ENCODE measurements at places on chromosomes 4 and X.

GRCh38 chrX:1453951-1454785 is 1.5 kb upstream of the ASMTL start:
- DNase-seq = peak; percentile 66

DNA sequence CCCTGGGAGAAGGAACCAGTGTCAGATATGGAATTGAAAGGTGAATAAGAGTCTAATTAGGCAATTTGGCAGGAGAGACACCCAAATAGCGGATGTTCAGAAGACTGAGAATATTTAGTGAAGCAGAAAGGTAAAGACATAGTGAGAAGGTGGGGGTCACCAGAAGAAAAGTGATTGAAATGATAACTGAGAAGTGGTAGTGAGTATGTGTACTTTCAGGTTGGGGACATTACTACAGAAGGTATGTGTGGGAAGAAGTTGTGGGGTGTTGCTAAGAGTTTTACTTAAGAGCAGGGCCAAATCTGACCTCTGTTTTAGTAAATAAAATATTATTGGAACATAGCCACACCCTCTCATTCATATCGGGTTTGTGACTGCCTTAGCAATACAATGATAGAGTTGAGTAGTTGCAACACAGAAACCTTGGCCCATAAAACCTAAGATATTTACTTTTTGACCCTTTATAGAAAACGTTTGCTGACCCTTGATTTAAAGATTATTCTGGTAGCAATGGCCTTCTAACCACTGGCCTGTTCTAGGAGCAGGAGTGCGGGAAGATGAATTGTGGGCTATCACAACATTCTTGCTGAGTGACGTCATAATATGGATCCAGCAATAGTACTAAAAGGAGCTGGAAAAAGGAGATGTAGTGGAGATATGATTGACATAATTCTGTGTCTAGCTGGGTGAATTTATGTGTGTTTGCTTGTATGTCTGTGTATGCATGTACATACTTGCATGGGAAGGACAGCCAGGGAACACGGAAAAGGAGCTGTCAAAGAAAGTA is 115.3 kb downstream of the HS3ST1 start:
- DNase-seq = no peak

DNA sequence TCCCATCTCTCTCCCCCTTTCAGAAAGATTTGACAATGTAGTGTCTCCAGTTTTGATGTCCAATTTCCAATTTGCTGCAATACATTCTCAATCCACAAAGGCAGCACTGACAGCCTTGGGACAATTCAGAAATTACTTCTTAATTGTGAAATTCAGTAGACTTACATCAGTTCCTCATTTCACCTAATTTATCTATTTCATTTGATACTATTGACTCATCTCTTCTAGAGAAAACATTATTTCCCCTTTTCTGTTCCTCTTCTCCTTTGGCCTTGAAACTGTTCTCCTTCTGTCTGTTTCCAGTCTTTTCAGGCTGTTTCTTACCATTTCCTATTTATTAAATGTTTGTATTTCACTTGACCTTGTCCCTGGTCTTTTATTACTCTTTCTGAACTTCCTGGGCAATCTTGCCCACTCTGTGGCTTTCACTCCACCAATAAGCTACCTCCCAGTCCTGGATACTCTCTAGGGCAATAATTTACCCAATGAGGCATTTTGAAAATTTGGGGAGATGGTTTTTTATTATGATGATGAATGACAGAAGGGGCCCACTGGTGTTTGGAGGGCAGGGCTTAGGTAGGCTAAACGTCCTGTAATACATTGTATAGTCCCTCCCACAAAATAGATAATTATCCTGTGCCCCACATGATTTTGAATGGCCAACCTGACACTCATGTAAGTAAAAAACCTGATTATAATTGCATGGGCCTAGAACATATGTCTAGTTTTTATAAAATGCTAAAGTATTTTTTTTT is 498.0 kb upstream of the BOD1L1 start:
- no peak for DNase-seq

- DNase-seq = peak; percentile 81
Observed at GRCh38 chr4:155667568-155668511, 1.2 kb downstream of the GUCY1A1 start.

DNA sequence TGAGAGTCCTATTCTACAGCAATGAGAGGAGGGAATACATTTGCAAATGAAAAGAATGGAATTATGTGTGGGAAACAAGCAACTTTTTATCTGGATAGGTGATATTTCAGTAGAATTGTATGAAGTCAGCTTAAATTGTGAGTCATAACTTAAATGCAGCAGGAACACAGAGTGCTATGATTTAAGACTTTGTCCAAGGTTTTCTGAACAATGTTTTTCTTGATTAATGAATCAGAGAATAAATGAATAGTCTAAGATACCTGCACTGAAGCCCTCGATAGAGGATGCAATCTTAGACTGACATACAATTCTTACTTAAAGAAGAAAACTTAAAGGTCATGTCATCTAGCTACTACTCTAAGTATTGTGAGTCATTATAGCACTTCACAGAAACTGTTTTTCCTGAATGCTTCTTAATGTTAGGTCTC is 8.0 kb downstream of the ARHGEF38 start:
- no peak for DNase-seq

DNA sequence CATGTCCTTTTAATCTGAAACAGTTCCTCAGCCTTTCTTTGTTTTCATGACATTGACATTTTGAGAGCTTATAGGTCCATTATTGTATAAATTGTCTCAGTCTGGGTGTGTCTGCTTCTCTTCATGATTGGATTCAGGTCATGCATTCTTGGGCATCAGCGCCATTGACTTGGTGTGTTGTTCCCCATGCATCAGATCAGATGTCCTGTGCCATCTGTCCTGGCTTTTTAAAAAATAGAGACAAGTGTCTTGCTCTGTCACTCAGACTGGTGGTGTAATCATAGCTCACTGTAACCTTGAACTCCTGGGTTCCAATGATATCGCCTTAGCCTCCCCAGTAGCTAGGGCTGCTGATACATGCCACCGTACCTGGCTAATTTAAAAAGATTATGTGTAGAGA is 55.7 kb downstream of the TBC1D14 start:
- no peak for DNase-seq

GRCh38 chr4:112102875-112103370 is 42.3 kb upstream of the FAM241A start:
- no peak for DNase-seq

GRCh38 chr4:113080050-113080449 is 30.6 kb downstream of the ANK2 start:
- peak; percentile 75 for DNase-seq

DNA sequence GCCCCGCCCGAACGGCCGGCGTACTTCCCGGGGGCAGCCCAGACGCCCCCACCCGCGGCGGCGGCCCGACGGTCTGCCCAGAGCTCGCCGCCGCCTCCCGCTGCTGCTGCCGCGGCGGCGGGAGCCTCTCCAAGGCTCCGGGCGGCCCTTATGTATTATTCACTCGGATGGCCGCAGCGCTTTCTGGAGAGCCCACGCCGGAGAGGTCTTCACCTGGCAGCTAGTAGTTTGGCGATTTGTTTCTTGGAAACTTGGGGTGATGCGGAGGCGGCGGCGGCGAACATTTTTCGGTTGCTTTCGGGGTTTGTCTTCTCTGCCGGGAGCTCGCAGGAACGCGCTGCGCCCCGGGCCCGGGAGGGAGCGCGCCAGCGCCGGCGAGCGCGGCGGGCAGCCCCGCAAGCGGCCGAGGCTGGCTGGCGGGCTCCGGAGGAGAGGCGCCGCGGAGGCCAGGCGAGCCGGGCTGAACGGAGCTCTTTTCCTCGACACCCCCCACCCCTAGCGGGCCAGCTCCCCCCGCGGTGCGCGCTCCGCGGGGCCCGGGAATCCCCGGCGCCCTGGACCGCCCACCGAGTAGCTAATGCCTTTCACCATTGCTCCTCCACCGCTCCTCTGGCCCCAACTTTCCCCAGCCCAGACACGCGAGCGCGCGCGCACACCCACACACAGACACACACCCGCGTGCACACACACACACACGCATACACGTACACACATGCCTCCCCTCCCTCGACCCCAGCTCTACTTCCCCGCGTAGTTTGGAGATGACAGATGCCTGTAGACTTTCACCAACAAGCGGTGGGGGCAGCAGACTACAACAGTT is 113.5 kb downstream of the DHX15 start:
- peak; percentile 50 for DNase-seq

GRCh38 chrX:74924449-74925224 is 615 bp downstream of the NEXMIF start:
- no peak for DNase-seq

DNA sequence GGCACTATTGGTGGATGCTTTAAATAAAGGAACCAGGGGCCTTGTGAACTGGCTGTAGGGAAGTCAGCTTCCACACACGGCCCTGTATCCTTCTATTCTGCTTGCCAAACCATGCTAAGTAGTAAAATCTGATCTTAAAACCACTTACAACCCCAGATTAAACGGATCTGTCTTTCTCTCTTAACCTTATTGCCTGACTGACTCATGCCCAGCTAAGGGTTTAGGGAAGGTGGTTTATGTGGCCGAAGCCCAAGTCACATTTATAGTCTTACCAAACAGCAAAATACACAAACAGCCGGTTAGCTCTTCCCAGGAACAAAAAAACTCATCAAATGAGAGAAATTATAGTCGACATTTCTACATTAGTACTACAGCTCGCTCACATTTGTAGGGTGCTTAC is 988.4 kb upstream of the TENM3 start:
- DNase-seq = no peak

DNA sequence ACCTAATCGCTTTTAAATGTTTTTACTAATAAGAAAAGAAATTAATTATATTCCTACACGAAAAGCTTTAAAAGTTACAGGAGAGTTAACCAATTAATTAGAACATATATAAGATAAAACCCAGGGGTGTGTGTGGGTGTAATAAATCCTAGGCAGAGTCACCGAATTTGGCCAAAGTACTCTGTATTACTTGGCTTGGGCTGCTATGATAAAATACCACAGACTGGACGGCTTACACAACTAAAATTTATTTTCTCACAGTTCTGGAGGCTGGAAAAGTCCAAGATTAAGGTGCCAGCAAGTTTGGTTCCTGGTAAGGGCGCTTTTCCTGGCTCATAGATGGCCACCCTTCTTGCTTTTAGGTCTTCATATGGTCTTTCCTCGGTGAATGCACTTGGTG is 10.4 kb downstream of the AWAT1 start:
- DNase-seq = no peak

DNA sequence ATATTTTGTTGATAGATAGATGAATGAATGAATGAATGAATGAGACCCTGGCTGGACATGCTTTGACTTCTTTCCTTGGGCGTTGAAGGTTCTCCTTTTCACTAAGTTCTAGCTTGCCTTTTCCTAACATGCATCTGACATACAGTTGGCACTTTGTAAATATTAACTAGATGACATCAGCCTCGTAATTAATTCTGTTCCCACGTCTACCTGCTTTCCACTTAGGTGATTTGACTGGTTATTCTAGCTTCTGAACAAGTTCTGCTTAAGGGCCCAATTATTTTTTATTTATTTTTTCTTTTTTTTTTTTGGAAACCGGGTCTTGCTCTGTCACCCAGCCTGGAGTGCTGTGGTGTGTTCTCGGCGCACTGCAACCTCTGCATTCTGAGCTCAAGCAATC is 13.9 kb upstream of the RASL11B start:
- no peak for DNase-seq

DNA sequence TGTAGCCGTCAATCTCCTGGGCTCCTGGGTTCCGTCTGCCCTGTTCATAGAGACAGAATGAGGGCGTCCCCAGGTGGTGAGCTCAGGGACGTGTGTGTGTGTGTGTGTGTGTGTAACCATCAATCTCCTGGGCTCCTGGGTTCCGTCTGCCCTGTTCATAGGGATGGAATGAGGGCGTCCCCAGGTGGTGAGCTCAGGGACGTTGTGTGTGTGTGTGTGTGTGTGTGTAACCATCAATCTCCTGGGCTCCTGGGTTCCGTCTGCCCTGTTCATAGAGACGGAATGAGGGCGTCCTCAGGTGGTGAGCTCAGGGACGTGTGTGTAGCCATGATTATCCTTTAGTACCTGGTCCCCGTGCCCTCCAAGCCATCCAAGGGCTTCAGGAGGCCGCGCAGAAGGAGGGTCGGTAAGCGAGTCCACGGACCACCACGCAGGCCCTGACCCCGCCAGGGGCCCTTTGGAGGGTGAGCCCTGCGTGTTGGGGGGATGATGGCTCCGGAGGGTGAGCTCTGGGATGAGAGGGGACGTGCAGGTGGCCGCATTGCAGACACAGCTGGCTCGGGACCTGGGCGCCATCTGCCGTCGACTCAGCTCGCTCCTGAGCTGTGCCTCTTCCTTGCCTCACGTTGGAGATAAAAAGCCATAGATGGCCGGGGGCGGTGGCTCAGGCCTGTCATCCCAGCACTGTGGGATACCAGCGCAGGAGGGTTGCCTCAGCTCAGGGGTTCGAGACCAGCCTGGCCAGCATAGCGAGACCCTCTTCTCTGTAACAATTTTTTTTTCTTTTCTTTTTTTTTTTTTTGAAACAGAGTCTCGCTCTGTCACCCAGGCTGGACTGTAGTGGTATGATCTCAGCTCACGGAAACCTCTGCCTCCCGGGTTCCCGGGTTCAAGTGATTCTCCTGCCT is 5.4 kb upstream of the GTPBP6 start:
- peak; percentile 84 for DNase-seq

GRCh38 chr4:165592386-165592785 is 213.6 kb downstream of the CPE start:
- no peak for DNase-seq

DNA sequence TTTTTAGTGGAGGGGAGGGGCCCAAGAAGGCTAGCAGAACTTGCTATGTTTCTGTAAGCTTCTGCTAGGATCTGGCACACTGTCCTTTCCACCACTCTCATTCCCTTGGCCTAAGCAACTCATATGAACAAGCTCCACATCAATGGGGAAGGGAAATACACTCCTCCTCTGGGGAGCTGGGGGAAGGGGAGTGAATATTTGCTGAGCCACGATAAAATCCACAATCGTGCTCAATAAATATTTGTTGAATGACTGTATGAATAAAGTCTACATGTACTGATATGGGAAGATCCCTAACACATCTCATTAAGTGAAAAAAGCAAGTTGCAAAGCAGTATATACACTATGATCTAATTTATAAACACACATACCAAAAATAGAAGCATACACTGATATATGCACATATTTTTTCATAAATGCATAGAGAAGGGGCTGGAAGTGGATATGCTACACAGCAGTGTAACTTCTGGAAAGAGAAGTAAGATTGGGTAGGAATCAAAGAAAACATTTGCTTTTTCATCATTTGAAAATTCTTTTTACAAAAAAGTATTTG is 95.8 kb upstream of the EFHC2 start:
- DNase-seq = peak; percentile 2

- DNase-seq = no peak
Observed at GRCh38 chrX:107978707-107979307, 3.4 kb downstream of the TEX13B start.
